ENCODE measurements at places on chromosomes 5 and 9.

GRCh38 chr5:143957455-143957854, 145.5 kb downstream of the HMHB1 start:
- no peak for DNase-seq

GRCh38 chr9:87547671-87548081, 50.0 kb downstream of the DAPK1 start:
- no peak for DNase-seq

DNA sequence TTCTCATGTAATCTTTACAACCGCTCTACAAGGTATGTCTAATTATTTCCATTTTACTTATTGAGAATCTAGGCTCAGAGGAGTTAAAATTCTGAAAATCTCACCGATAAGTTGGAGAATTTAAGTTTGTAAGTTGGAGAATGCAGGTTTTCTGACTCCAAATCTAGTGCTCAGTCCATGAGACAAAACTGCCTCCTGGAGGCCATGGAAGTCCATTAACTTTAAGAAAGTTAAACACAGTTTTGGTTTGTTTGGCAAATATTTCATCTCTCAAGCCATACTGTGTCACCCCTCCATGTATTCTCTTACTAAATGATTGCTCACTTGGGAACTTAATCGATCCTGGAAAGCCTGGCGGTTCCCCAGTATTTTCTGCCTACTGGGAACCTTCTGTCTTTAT, 52.6 kb downstream of the INIP start:
- DNase-seq: no peak

DNA sequence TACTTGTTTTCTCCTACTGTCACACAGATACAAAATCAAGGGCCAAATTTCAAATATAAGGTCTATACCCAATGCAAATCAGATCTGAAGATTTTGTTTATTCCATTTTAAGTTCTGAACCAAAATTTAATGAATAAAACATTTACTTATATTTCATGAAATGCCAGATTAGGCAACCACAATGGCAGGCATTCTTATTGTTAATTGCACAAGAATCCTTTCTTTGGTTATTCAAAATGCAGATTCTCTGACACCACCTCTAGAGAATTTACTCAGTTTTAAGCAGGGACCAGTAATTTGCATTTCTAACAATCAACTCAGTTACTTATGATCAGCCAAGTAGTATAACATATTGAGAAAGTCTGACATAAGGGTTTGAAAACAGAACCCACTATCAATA, 972.4 kb upstream of the ACO1 start:
- DNase-seq: no peak

- DNase-seq: no peak
These were observed 2.5 kb downstream of the FST start for GRCh38 chr5:53482717-53483638.

DNA sequence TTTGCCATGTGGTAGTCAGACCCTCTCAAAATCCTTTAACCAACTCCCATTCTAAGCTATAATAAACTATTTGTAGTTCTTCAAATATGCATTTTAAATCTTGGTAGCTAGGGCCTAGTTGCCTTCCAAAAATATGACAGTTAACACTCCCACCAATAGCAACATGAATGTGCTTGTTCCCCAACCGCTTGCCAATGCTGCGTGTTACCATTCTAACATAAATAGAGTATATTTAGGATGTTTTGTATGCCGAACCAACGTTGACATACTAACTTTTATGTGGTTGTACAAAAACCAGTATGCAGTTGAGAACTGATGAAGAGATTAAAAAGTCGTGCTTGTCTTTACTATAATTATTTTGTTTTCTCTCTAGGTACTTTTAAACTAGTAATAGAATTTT, 9.0 kb downstream of the UBE2B start:
- DNase-seq: no peak

- no peak for DNase-seq
These were observed 107.9 kb upstream of the ALDH1B1 start for GRCh38 chr9:38284588-38285051.

DNA sequence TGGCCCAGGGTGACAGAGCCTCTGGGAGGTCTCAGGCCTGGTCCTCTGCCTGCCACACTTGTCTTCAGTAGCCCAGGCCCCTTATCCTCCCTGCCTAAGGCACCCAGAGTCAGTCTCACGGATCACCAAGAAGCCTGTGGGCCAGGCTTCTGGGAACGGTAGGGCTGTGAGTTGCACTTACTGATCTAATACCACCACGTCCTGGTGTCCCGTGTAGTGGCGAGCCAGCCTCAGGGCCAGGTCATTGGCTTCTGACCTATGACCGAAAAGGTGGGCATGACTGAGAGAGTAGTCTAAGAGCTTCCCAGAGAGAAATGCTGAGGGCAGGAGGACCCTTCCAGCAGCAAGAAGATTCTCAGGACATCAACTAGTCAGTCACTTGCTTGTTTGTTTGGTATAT, 7.4 kb downstream of the PHYKPL start:
- DNase-seq: no peak

- no peak for DNase-seq
These were observed 44.5 kb upstream of the PPP3R2 start for GRCh38 chr9:101639311-101639710.

- DNase-seq: no peak
These were observed 18.3 kb upstream of the IGFBPL1 start for GRCh38 chr9:38442473-38443096.

DNA sequence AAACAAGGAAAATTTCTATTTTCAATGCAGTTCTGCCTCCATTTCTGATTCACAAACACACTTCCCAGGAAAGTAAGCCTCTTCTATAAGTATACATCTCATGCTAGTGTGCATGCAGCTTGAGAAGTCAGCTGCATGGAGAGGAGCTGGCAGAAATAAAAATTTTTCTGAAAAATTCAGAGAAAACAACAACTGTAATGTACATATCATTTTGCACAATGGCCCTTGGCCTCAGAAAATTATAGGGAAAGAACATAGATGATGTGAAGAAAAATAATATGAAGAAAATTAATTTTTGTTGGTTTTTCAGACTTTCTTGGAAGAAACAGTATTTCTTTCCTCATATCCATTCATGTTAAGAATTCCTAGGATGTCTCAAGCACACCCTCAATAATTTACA, 277.8 kb upstream of the ADRA1B start:
- DNase-seq: no peak

- DNase-seq: no peak
These were observed 725.3 kb upstream of the SEMA6A start for GRCh38 chr5:117299936-117300328.

DNA sequence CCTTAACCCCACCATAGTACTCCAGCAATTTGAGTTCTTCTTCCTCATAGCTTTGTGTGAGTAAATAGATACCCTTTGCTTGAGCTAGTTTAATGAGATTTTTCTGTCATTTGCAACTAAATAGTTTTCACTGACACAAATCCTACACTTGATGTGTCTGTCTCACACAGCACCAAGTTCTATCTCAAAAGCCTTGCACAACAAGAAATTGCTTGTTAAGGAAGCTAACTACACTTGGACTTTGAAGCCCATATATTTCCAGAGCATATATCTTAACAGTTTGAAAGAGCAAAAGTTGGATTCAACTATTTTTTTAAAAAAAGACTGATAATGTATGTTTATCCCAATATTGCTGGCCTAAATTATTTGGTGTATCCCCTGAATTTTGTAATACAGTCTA, 459.2 kb downstream of the ACTL7B start:
- DNase-seq: no peak

GRCh38 chr5:81067406-81067805, 107.2 kb downstream of the RASGRF2 start:
- DNase-seq: no peak

DNA sequence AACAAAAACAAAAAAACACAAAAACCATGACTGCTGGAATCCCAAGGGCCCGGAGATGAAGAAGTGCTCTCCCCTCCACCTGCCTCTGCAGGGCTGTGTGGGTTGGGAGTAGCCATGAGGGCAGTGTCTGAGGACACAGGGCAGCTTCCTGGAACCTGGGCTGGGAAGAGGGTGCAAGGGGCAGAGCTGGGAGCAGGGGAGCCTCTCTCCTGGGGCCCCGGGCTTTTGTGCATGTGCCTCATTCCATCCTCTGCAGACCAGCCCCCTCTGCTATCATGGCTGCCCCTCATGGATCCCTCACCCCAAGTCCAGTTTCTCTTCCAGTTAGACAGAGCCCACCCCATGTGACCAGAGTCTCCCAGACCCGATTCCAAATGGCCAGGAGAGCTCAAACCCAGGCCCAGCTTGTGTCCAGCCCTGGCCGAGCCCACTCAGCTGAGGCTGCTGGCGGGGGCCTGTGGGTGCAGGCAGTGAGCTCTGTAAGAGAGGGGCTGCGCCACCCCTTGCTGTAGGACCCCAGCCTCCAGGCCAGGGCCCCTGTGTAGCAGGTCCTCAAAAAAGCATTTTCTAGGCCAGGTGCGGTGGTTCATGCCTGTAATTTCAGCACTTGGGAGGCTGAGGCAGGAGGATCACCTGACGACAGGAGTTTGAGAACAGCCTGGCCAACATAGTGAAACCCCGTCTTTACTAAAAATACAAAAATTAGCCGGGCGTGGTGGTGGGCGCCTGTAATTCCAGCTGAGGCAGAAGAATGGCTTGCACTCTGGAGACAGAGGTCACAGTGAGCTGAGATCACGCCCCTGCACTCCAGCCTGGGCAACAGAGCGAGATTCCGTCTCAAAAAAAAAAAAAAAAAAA, 44.5 kb downstream of the PLPP7 start:
- DNase-seq: no peak

DNA sequence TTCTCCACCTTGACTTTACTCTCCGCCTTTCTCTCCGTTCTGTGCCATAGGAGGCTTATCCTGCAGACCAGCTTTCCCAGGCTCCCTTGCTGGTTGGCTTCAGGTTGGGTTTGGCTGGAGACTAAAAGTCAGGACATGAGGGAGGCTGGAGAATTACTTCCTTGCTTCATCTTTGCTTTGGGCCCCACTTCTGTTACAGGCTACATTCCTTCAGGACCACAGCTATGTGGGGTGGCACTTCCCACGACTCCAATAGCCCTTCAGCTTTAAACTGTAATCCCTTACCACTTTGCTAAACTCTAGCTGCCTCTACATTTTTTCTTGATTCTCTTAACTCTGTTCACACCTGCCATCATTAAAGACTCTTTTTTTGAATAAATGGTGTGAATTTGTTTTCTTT, 186.7 kb upstream of the NR4A3 start:
- no peak for DNase-seq

DNA sequence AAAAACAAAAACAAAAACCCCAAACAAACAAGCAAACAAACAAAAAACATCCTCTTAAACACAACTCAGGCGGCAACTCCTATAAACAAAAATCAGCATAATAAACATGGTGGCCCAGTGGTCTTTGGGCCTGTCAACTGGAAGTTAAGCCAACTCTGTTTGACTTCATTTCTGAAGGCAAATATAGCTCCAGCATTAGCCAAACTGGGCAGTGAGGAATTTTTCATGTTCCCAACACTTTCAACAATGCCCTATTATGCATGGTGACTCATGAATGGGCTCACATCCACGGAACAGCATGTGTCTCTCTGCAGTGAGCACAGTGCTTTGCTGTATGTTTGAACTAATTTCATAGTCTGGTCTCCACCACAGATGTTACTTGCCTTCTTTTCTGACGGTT, 143.9 kb upstream of the STC2 start:
- DNase-seq: peak; percentile 45

GRCh38 chr9:28332648-28333047, 759.4 kb upstream of the C9orf72 start:
- DNase-seq: no peak

GRCh38 chr5:32531885-32532520, 53.4 kb upstream of the SUB1 start:
- DNase-seq: peak; percentile 60

- DNase-seq: peak; percentile 53
These were observed 1.8 kb downstream of the POU4F3 start for GRCh38 chr5:146340260-146341081.

GRCh38 chr5:173746047-173746646, 129.7 kb upstream of the BOD1 start:
- DNase-seq: no peak

DNA sequence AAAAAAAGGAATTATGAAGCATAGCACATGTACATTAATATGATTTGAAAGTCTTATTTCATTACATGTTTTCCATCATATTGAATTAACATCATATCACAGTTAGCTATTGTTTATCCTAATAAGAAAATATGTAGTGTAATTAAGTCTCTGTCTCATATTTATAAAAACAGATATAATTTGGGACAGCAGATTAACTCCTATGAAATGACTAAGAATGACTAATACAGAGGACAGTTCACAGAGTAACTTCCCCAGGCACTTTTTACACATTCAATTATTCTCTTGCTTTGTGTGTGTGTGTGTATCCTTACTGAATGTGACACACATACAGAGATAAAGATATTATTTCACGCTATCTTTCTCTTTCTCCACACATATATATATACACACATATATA, 2400.9 kb upstream of the C9orf72 start:
- no peak for DNase-seq

DNA sequence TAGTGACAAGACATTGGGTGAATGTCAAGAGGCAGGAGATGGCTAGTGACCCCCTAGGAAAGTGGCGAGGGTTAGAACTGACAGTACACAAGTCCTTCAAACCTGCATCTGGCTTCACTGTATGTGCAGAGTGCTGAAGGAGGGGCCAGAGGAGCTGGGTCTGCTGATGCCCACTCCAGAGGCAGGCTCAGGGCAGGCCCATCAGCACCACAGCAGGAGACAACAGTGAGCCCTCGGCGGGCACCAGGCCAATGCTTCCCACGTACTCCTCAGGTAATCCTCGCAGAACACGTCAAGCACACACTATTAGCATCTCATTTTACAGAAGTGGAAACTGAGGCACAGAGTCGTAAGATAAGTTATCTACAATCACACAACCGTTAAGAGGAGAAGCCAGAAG, 76.1 kb upstream of the SH3PXD2B start:
- no peak for DNase-seq

- DNase-seq: no peak
These were observed 575.2 kb upstream of the ZNF608 start for GRCh38 chr5:125321654-125322053.

DNA sequence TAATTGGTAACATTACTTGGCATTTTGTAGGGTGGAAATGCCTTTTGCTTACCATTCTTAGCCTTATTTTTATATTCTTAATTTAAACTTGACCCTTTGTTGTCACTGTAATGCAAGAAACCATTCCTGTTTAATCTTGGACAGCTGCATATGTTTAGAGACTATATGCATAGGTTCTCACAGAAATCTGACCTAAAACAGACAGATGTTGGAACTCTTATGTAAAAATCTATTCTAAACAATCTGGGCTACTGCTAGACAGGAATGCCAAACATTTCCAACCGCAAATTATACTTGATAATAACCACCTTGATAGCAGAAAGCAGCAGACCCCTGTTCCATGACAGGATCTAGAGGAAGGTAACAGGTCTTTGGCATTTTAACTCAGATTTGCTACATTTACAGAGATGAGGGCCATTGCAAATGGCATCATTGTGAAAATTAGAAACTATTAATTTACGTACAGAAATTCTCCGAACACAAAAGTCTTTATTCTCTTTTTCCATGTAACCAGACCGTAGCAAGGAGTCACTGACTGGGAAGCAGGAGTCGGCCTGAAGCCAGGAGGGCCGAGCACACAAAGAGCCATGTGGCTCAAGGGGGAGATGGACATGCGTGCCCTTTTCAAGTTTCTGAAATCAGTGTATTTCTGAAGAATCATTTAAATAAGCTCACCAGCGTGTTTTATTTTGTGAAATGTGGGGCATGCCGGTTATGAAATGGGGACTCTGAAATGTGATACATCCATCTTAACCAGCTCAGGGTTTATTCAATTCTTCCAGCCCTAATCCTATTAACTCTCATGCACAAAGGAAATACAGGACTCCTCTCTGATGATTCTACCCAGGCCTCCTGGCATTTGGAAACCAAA, 139.3 kb downstream of the AOPEP start:
- DNase-seq: no peak

- no peak for DNase-seq
These were observed 5.4 kb upstream of the HMHB1 start for GRCh38 chr5:143806579-143806978.

GRCh38 chr9:77457916-77458592, 190.1 kb downstream of the GNA14 start:
- DNase-seq: peak; percentile 23

Measured in T1000 (cell line).